MM.1S (cell line): ENCODE measurements at places on chromosomes 13 and 19.

DNA sequence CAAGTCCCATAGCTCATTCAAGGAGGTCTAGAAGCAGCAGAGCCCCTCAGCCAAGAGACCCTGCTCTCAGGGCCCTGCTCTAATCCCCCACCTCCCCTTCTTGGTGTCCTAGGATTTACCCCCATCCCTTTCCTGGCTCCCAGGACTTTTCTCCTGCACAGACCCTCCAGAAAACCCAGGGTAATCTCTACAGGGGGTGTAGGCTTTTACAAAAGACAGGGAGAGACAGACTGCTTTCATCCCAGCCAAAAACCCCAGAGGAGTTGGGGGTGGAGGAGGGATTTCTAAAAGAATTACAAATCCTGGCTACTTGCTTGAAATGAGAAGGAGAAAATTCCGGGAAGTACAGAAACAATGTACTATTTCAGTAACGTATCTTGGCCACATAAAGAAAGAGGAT is 133.3 kb downstream of the TNFSF13B start:
- DNase-seq: no peak
- H3K27ac ChIP-seq: no peak overlapping the region
- H3K4me1 ChIP-seq: no peaks in the 10 kb centered on the region
- no peaks in the 10 kb centered on the region for H3K27me3 ChIP-seq
- no peak overlapping the region for H3K4me3 ChIP-seq

- no peak overlapping the region for H3K4me3 ChIP-seq
- no peak overlapping the region for H3K27ac ChIP-seq
- DNase-seq: no peak
- no peaks in the 10 kb centered on the region for H3K36me3 ChIP-seq
These were observed 94.1 kb downstream of the STK24 start for GRCh38 chr13:98482476-98483444.

DNA sequence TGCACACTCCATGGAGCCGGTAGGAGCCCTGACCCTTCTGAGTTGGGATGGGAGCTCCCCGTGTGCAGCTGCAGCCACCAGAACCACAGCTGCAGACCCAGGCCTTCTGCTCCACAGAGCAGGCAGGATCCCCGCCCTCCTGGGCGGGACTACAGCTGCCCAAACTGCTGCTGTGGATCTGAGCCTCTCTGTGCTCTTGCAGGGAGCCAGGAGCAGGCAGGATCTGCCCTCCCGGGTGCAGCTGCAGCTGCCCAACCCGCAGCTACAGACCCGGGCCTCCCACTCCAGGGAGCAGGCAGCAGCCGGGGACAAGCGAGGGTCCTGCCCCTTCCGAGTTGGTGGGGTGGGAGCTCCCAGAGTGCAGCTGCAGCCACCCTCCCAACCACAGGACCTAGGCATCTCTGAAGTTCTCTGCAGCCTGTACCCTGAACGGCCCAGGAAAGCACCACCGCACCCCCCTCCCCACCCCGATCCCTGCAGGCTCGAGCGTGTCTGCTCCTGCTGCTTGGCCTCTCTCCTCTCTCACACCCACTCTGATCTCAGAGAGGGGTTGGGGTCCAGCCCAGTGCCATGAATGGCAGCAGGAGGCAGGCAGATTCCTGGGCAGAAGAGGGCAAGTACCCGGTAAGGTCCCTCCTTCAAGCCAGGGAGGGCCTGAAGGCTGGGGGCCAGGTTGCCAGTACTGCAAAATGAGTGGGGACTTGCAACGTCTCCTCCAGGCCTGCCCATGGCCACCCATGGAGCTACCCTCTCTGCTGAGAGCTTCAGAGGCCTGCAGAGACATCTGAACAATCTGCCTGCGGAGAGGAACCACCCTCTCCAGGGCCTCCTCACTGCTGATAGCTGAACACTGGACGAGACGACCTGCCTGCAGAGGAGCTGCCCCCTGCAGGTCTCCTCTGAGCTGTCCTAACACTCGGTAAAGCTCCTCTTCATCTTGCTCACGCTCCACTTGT is 16.4 kb upstream of the EMP3 start:
- peaks cover 31% of the 10 kb centered on the region for H3K27me3 ChIP-seq
- no peaks in the 10 kb centered on the region for H3K36me3 ChIP-seq
- no peaks in the 10 kb centered on the region for H3K4me1 ChIP-seq
- no peak overlapping the region for H3K4me3 ChIP-seq
- no peak overlapping the region for H3K27ac ChIP-seq
- no peak for DNase-seq

DNA sequence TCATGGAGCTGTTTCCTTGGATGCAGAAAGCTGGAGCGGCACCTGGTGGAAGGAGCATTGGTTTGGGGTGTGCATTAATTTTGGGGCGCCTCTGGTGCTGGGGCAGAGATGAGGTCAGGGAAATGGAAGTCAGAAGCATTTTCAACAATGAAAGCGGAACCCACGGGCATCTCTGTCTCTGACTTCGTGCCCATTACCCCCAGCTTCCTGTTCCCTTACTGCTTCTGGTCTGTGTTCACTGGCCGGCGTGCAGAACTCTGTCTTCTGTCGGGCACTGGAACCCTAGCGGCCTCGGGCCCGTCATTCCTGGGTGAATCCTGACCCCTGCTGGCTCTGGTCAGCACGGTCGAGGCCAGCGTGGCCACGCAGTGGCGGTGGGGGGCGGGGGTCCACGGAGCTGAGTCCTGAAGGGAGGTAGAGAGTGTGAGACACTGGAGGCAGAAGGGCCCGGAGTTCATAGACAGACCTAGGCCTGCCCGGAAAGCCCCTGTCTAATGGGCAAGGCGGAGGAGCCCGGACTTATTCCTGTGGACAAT is 7.9 kb upstream of the LINGO3 start:
- H3K4me3 ChIP-seq: no peak overlapping the region
- H3K4me1 ChIP-seq: no peaks in the 10 kb centered on the region
- H3K36me3 ChIP-seq: no peaks in the 10 kb centered on the region

GRCh38 chr19:48419158-48419920 is 25.9 kb downstream of the GRIN2D start:
- H3K4me1 ChIP-seq: peaks cover 12% of the 10 kb centered on the region
- peaks cover 9% of the 10 kb centered on the region for H3K27me3 ChIP-seq
- peak; percentile 79 for DNase-seq
- H3K4me3 ChIP-seq: peak overlapping the region; percentile 48
- no peaks in the 10 kb centered on the region for H3K36me3 ChIP-seq

GRCh38 chr13:101423872-101424271 is 7.6 kb upstream of the NALCN start:
- DNase-seq: no peak
- H3K4me3 ChIP-seq: no peak overlapping the region
- H3K27ac ChIP-seq: no peak overlapping the region
- H3K27me3 ChIP-seq: no peaks in the 10 kb centered on the region

GRCh38 chr19:5341448-5341820 is 822 bp upstream of the PTPRS start:
- no peaks in the 10 kb centered on the region for H3K4me1 ChIP-seq
- H3K4me3 ChIP-seq: no peak overlapping the region
- no peak for DNase-seq
- H3K36me3 ChIP-seq: no peaks in the 10 kb centered on the region
- H3K27me3 ChIP-seq: peaks cover 87% of the 10 kb centered on the region

DNA sequence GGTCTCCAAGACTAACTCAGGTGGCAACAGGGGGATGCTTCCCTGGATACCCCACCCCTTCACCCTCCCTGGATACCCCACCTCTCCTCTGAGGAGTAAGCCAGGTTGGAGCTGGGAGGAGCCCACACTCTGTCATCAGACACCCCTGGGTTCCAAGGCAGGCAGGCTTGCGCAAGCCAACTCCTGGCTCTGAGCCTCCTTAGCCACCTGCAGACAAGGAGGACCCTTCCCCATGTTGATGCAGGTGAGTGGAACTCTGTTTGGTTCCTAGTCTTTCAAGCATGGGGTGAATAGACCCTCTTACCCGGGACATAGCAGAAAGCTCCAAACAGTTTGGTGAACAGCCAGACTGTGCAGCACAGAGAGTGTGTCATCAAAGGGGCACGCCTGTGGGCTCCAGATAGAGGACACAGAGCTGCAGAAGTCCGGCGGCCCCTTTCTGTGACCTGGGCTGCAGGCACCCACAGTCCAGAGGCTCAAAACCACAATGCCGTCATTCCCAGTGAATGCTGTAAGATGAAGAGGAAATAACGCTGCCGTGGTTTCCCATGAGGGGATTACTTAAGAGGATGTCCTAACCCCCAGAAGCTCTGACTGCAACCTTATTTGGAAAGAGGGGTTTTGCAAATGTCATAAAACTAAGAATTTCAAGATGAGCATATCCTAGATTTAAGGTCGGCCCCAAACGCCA is 12.1 kb upstream of the HAS1 start:
- H3K4me3 ChIP-seq: no peak overlapping the region
- H3K27ac ChIP-seq: no peak overlapping the region
- no peaks in the 10 kb centered on the region for H3K27me3 ChIP-seq
- DNase-seq: no peak
- H3K36me3 ChIP-seq: no peaks in the 10 kb centered on the region

GRCh38 chr13:22256111-22256639 is 585.3 kb downstream of the FGF9 start:
- H3K4me3 ChIP-seq: no peak overlapping the region
- no peak overlapping the region for H3K27ac ChIP-seq
- no peaks in the 10 kb centered on the region for H3K4me1 ChIP-seq
- H3K36me3 ChIP-seq: no peaks in the 10 kb centered on the region

GRCh38 chr13:106473154-106473553 is 62.3 kb downstream of the EFNB2 start:
- H3K27me3 ChIP-seq: no peaks in the 10 kb centered on the region
- H3K4me1 ChIP-seq: no peaks in the 10 kb centered on the region
- no peak overlapping the region for H3K4me3 ChIP-seq
- DNase-seq: no peak
- H3K27ac ChIP-seq: no peak overlapping the region

GRCh38 chr19:784541-784940 is 12.7 kb upstream of the PTBP1 start:
- no peaks in the 10 kb centered on the region for H3K36me3 ChIP-seq
- peaks cover 68% of the 10 kb centered on the region for H3K27me3 ChIP-seq
- H3K27ac ChIP-seq: no peak overlapping the region
- DNase-seq: no peak
- no peaks in the 10 kb centered on the region for H3K4me1 ChIP-seq

DNA sequence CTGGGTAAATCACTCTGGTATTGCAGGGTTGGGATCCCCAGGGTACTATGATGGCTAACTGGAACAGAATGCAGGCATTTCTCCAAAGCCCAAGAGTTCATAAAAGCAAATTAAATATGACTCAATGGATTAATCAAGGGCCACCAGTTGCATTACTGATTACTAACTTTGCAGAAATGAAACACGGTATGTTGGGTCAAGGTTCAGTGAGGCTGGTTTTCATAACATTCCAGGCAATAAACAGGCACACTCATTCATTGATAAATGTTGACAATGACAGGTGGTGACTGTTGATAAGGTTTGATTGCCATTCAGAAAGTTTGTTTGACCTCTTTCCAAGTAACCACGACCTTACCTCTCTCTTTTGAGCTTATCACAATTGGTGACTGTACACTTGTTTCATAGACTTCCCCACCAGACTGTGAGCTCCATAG is 506 bp upstream of the AP1M1 start:
- no peak for DNase-seq
- peak overlapping the region; percentile 98 for H3K4me3 ChIP-seq
- H3K27ac ChIP-seq: peak overlapping the region; percentile 30; the same call in 1 of the 2 replicates
- peaks cover 4% of the 10 kb centered on the region; the same call in 1 of the 2 replicates for H3K4me1 ChIP-seq
- H3K27me3 ChIP-seq: no peaks in the 10 kb centered on the region
- H3K36me3 ChIP-seq: no peaks in the 10 kb centered on the region

DNA sequence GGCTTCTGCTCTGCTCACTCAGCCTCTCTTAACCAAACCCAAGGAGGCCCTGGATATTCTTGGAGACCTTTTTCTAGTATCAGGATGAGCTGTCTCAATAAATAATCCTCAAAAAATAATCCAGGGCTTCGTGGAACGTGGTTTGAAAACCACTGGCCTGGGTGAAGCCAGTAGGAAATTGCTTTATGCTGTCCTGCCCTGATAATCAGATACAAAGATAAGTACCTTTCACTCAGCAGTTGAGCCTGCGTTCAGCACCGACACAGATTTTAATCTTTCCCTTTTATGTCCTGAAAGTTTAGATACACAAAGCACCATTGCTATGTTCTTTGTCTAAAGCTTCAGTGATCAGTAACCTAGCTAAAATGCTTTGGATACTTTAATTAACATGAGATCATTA is 460.0 kb downstream of the RFC3 start:
- no peaks in the 10 kb centered on the region for H3K36me3 ChIP-seq
- no peaks in the 10 kb centered on the region for H3K4me1 ChIP-seq
- no peak overlapping the region for H3K4me3 ChIP-seq
